ENCODE measurements at places on chromosomes 1 and 21.

DNA sequence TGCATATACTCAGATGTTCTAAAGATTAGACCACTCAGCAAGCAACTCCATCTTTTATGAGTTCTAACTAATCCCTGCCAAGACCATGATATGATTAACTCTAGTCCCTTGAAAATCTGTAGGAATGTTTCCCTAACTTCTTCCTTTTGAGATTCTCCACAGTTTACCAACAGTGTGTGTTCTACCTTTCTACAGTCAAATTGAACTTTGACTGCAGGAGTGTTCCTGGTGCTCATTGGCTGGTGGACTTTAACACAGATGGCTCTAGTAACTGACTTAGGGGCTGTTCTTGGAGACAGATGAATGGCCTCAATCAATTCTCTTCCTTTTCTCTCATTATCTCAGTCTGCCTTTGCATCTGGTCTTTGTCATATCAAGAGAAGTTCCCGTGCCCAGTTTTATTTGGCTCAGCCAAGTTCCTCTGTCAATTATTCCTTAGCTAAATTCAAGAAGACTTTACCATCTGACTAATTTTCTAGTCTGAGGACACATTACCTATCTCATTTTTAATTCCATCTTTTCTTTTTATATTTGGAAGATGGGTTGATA lies 643.9 kb upstream of the CAMK1G start:
- no peak for DNase-seq

DNA sequence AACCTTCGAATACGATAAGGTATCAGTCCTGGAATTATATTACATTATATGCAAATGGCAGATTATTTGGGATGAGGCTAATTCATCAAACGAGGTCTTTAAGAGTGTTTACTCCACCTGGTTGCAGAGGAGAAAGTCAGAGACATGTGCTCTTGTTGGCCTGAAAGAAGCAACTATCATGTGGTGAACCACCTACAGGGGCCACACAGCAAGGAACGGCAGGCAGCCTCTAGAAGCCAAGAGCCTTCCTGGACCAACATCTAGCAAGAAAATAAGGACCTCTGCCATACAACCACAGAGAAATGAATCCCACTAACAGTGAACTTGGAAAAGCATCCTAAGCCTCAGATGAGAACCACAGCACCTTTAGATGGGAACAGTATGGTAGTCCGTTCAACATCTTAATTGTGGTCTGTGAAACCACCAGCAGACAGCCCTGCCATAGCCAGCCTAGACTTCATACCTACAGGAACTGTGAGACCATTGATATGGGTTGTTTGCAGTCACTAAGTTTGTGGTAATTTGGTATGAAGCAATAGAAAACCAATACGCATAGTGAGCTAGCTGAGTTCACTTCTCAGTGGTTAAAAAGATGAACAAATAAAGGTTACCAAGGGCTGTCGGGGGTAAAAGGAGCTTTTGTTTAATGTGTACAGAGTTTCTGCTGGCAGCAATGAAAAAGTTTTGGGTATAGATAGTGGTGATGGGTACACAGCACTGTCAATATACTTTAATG lies 345.7 kb upstream of the RUNX1 start:
- DNase-seq, result no peak

GRCh38 chr1:87196110-87196827 lies 132.4 kb upstream of the LMO4 start:
- DNase-seq, result no peak

GRCh38 chr1:209318181-209319056 lies 265.1 kb upstream of the CAMK1G start:
- DNase-seq, result no peak

DNA sequence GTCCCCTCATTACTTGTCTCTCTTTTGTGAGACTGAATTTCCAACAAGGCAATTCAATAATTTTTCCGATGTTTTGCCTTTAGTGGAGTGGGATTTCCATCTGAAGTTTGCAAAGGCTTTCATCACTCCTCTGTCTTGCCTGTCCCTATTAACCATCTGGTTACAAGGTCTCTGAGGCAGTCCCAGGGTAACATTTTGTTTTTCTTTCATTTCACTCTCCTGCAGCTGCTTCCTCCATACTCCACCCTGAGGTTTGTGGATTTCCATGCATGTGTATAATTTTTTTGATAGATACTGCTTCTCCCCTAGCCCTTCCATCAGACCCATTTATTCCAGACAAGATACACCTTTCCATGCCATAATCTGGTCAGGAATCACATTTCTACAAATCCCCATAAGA lies 366.8 kb downstream of the PTBP2 start:
- no peak for DNase-seq

GRCh38 chr1:239049571-239049970 lies 336.8 kb upstream of the CHRM3 start:
- no peak for DNase-seq

- DNase-seq, result no peak
Observed at GRCh38 chr1:248918131-248918530, 12.1 kb downstream of the PGBD2 start.

- no peak for DNase-seq
Observed at GRCh38 chr1:175865041-175865766, 121.8 kb upstream of the TNR start.

GRCh38 chr1:68229650-68230483 lies 2.5 kb downstream of the WLS start:
- DNase-seq, result no peak

DNA sequence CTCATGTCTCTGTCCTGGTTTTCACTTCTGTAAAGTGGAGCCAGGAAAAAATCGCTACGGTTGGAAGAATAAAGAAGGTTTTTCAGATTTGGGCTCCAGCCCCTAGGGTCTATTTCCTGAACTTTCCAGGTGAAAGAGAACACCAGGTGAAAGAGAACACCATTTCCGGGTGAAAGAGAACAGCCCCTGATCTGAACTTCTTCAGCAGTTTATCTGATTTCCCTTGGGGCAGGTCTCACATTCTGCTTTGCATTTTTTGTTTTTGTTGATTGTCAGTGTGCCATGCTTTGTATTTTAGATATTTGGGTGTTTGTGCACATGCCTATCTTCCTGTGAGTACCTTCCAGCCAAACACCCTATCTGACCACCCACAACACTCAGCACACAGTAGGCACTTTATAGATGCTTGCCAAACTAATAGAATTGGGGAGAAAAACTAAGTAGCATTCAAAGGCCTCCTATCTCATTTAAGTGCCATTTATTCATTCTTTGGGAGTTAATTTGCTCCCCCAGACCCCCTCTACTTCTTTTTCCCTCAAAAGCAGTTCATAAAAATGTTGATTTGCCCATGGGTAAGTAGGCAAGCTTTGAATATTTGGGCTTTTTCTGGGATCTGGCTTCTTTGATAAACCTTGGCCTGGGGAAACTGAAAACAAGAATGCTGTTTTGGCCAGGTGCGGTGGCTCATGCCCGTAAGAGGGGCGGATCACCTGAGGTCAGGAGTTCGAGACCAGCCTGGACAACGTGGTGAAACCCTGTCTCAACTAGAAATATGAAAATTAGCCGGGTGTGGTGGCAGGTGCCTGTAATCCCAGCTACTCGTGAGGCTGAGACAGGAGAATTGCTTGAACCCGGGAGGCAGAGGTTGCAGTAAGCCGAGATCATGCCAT lies 2.2 kb downstream of the NAV1 start:
- no peak for DNase-seq

GRCh38 chr1:67532452-67533216 lies 102.4 kb upstream of the SERBP1 start:
- DNase-seq, result peak; percentile 5

DNA sequence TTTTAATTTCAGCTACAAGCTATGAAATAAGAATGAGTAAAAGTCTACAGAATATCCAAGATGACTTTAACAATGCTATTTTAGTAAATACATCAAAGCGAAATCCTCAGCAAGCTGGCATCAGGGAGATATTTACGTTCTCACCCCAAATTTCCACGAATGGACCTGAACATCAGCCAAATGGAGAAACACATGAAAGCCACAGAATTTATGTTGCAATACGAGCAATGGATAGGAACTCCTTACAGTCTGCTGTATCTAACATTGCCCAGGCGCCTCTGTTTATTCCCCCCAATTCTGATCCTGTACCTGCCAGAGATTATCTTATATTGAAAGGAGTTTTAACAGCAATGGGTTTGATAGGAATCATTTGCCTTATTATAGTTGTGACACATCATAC lies 13.7 kb upstream of the CLCA1 start:
- DNase-seq, result no peak

- no peak for DNase-seq
Observed at GRCh38 chr1:65044411-65044810, 78.1 kb upstream of the JAK1 start.

GRCh38 chr1:181936768-181937581 lies 124.5 kb downstream of the ZNF648 start:
- peak; percentile 8 for DNase-seq

GRCh38 chr1:17895986-17896385 lies 140.9 kb downstream of the ACTL8 start:
- DNase-seq, result no peak

DNA sequence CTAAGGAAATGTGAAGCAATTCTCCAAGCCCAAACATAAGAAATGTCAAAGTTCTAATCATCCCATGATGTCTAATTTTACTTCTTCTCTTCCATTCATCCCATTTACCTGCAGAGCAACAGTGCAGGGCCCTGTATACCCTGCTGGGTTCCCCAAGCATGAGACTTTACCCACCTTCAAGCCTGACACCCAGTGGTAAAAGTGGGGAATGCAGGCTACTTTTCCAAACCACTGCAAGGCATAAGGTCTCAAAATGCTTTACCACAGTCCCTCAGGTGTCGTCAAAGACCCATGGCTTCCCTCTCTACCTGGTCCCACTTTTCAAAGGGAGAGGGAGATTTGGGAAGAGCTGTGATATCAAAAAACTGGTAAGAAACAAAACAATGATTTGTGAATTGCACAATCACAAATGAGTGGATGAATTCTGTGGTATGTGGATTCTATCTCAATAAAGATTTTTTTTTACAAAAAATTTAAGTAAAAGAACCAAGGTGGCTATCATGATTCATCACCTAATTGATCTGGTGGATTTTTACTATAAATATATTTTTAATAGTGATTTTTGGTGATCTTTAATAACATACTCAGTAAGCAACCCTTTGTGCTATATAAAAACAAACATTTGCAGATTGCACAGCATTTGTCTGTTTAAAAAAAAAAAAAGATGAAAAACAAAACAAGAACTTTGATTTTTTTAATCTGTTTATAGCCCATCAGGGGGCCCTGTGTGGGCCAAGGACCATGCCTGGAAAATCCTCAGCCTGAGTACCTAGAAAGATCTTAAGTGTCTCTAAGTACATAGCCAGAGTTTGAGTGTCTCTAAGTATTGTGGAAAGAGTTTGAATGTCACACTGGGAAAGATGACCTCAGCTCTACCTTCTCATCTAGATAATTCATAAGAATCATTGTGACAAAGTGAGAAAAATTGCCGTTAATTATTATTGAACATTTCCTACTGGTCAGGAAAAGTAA lies 73.1 kb upstream of the GJB5 start:
- DNase-seq, result peak; percentile 26

DNA sequence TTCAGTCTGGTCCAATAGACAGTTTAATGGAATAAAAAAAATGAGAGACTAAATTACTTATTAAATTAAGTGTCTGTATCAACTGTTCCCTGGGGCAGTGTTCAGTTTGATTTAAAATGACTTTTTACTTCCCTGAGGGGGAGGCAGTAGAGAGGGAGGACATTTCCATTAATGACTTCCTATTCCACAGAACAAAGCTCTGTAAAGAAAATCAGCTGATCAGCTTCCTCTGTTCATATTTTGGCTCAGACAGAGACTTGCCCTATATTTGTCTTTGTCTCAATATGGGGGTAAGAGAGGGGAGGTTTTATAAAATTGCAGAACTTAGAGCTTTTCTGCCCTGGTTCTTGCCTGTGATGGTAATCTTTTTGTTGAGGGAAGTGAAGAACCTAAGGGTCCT lies 8.4 kb downstream of the CFAP126 start:
- DNase-seq, result no peak

GRCh38 chr1:246267896-246268295 lies 239.2 kb downstream of the SMYD3 start:
- DNase-seq, result no peak

GRCh38 chr21:38352536-38353219 lies 95.9 kb downstream of the KCNJ15 start:
- peak; percentile 41 for DNase-seq

GRCh38 chr1:114196992-114197907 lies 43.6 kb upstream of the SYT6 start:
- DNase-seq, result no peak

GRCh38 chr1:24868016-24868875 lies 61.8 kb downstream of the RUNX3 start:
- no peak for DNase-seq

DNA sequence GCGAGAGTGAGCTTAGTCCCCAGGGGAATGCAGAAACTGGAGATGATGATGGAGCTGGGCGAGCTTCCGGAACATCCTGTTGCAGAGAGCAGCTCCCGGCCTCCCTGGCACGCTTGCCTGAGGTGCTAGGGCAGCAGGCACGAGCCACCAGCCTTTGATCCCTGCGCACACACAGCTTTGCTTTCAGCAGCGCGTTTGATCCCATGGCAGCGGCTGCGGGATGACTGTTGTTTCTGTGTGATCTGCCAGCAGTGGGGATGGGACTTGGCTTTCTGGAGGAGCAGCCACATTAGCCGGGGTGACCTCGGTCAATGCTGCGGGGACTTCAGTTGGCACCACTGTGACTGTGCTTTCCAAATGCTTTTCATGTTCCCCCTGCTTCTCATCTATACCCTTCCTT lies 193.2 kb downstream of the KAZN start:
- no peak for DNase-seq

- no peak for DNase-seq
Observed at GRCh38 chr1:221815660-221816059, 73.8 kb upstream of the DUSP10 start.

- no peak for DNase-seq
Observed at GRCh38 chr1:27346991-27347624, 5.3 kb downstream of the SYTL1 start.

DNA sequence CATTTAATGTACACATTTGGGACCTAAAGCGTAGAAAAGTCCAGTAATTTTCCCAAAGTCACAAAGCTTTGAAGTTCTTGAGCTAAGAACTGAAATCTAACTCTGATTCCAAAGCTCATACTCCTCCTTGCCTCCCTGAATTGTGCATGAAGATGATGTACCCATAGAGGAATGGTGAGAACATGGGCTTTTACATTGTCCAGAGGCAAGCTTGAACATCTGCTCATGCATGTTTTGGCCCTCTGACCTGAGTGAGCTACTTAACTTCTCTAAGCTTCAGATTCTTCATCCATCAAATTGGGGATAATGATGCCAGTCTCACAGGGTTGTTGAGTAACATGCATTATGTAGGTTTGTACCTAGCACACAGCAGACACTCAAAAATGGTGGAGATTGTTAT lies 258.4 kb upstream of the HOOK1 start:
- DNase-seq, result no peak
